NCI-H146 (cell line): ENCODE measurements at places on chromosomes 16 and 17.

DNA sequence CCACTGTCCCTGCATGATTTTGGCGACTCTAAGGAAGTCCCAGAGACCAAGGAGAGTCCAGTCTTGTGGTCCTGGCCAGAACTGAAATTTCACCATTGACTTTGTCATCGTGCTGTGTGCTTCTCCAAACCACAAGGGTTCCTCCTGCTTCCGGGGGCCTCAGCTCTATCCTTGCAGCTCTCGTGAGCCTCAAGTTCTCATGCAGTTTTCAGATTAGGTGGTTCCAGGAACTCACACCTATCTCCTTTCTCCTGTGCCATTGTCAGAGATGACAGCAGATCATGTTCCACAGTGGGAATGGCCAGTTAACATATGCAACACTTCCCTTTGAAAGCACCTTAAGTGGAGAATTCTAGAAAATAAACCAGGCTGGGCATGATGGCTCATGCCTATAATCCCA, 97.9 kb upstream of the CRHR1 start:
- no peak for DNase-seq

DNA sequence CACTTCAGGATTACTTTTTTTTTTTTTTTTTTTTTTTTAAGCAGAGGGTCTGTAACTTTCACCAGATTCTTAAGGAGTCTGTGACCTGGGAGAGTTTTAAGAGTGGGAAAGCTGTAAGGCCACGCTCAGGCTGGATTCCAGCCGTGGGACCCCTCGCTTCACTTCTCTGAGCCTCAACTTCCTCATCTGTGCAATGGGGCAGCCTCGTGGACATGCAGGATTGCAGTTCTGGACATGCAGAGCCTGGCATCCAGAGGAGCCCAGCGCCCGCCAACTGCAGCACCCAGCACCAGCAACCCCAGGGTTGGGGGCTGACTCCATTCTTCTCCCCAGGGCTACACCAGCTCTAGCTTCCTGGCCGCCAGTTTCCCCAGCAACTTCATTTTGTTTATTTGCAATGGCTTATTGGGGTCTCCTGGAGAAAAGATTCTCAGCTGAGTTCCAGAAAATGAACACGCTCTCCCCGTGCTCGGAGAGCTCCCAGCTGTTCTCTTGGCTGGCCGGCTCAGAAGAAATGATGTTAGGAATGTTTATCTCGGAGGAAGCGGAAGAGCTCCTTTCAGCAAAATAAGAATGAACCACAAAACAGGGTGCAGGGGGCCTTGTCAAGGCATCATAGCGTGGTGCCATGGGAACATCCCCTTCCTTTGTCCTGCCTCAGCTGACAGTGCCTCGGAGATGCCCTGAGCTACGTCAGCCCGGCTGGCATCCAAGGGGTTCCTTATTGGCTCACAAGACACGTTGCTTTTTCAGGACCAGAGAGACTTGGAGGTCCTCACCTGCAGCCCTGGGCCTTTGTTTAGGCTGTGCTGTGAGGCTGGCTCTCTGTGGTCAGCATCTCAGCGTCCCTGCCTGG, 22.9 kb upstream of the ZCCHC14 start:
- no peak for DNase-seq

- no peak for DNase-seq
These were observed 3.0 kb upstream of the DNASE1L2 start for GRCh38 chr16:2233046-2233775.

GRCh38 chr17:8843344-8843743, 24.1 kb downstream of the PIK3R6 start:
- DNase-seq = no peak

- no peak for DNase-seq
These were observed 3.8 kb upstream of the TMEM238L start for GRCh38 chr17:10807704-10808128.

GRCh38 chr17:79905832-79906231, 66.6 kb upstream of the CBX4 start:
- DNase-seq = peak; percentile 93

DNA sequence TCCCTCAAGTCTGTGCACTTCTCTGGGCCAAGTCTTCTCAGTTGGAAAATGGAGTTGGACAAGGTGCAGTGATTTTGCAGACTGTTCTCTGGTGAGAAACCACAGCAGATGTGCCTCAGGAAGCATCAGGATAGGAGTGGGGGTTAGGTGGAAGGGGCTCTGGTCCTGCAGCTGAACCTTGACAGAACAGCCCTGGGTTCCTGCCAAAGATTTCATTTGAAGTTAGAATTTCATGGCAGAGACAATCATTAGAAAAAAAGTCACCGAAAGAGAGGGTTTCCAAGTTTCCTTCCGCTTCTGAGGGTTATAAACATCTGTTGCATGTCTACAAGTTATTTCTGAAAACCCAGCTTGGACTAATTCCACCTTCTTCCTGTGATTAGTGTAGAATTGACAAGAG, 80.4 kb upstream of the IRX3 start:
- no peak for DNase-seq
